Transverse colon (tissue), 4 donors: ENCODE measurements at places on chromosomes 7 and 10. TPM values are rescaled to one million over a fixed set of nuclear protein-coding genes. Genes with fewer than 3 reads are reported as not detected.
A peak's percentile ranks its signal among the peaks of the same experiment; 100 is the strongest.

DNA sequence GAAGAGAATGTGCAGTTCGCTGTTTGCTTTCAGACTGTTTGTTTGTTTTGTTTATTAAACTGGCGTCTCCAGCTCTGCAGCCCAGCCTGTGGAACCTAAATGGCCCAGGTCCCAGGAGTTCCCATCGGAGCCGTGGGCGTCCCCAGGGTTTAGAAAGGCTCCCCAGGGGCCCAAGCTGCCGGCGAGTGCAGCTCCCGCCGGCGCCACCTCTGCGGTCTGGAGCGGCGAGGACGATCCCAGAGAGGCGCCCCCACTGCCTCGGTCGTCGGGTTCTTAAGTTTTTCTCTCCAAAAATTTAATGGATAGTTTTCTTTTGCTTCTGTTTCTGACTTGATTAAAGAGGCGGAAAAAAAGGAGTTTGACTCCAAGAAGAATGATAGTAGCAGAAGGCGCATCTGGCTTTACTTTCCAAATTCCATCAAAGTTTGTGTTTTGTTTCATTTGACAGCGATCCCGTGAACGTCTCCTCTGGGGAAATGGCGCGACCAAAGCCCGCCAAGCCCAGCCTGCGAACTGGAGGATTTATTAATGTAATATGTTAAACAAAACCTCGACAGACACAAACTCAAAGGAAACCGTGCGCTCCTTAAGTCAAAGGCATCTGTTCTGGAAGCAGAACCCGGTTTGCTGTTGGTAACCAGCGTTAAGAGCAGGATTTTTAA is 718 bp upstream of the FZD1 start:
- peak; percentile 38 for DNase-seq

DNA sequence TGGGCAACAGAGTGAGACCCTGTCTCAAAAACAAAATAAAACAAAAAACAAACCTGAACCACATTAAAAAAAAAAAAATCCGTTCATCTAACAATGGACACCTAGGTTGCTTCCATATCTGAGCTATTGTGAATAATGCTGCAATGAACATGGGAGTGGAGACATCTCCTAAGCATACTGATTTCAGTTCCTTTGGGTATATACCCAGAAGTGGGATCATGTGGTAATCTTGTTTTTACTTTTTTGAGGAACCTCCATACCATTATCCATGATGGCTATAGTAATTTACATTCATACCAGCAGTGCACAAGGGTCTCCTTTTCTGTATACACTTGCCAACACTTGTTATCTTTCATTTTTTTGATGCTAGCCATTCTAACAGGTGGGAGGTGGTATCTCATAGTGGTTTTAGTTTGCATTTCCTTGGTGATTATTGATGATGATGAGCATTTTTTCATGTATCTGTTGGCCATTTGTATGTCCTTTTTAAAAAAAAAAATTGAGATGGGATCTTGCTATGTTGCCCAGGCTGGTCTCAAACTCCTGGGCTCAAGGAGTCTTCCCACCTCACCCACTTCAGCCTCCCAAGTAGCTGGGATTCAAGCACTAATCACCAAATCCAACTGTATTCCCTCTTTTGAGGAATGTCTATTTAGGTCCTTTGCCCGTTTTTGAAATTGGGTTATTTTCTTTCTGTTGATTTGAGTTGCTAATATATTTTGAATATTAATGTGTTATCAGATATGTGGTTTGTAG is 17.5 kb downstream of the CDK13 start:
- DNase-seq = no peak

GRCh38 chr7:24725554-24726241 is 31.6 kb downstream of the GSDME start:
- no peak for DNase-seq

DNA sequence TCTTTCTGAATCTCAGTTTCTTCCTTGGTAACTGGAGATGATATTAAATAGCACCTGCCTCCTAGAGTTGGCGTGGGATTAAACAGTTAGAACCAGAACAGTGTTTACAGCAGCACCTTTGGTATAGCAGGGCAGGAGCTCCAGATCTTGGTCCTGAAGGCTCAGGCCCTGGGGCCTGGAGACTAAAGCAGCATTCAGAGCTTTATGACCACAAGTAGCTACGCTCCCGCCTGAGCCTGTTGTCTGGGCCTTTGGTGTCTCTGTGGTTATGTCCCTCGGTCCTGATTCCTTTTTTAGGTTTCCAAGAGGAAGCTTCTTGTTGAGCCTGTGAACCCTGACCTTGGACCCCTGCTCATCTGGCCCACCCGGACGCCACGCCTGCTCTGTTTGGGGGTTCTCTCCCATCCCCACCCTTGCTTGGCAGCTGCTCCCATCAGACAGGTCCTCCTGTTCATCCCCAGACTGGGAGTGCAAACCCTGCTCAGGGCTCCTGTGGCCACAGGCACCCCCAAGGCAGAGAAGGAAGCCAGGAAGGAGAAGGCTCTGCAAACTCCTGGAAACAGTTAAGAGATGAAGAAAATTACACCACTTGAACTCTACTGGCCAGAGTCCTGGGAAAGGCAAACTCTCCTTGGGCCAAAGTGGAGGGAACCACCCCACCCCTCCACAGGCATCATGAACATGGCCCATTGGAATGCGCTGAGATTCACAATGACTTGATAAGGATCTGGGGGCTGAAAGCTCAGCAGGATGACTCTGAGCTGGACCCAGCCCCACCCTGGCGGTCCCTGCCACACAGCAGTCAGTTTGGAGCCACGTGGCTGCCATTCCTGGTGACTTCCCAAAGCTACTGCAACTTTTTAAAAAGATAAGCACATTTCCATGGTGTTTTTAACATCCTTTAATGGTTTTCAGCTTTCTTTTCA is 50.1 kb upstream of the TMEM72 start:
- no peak for DNase-seq

GRCh38 chr7:155948845-155949244 is 136.6 kb upstream of the SHH start:
- DNase-seq = no peak

- DNase-seq = no peak
Measured at GRCh38 chr10:64636461-64636860, 1115.3 kb downstream of the REEP3 start.

DNA sequence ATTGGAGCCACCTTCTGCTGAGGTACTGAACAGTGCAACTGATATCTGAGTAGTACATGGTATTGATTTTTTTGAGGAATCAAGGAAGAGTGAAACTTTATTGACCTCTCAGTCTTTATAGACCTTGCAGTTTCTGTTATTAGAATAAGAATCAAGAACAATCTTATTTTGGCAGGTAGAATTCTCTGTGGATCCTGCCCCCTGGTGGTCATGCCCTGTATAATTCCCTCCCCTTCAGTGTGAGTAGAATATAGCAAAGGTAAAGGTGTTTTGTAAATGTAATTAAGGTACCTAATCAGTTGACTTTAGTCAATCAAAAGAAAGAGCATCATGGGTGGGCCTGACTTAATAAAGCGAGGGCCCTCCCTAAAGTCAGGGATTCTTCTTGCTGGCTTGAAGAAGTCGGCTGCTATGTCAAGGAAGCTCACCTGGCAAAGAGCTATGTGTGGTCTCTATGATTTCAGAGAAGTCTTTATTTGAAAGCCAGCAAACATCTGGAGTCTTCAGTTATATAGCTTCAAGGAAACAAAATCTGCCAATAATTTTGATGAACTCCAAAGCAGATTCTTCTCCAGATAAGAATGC is 142.8 kb downstream of the LSM5 start:
- no peak for DNase-seq

- DNase-seq = no peak
Measured at GRCh38 chr7:115649429-115649828, 381.1 kb downstream of the TFEC start.

GRCh38 chr7:140494867-140495266 is 15.6 kb upstream of the MKRN1 start:
- no peak for DNase-seq

Gene FAM131B
- total RNA-seq = 7.1 TPM

Gene DMTF1
- total RNA-seq = 157 TPM

Gene PRKG1
- total RNA-seq = 17.6 TPM

Gene PGAM1
- total RNA-seq = 94.5 TPM

Gene CUBN
- 1.5 TPM for total RNA-seq

Gene SNCG
- total RNA-seq = 7.4 TPM

Gene UPK3B
- 11.6 TPM for total RNA-seq

Gene FGFR2
- 102 TPM for total RNA-seq
